Activated gamma-delta T cell treated with anti-CD3 and anti-CD28 coated beads, Interleukin-2, amount 50 U/mL, for 16 hours (primary cell): ENCODE measurements at places on chromosomes 4 and X.

DNA sequence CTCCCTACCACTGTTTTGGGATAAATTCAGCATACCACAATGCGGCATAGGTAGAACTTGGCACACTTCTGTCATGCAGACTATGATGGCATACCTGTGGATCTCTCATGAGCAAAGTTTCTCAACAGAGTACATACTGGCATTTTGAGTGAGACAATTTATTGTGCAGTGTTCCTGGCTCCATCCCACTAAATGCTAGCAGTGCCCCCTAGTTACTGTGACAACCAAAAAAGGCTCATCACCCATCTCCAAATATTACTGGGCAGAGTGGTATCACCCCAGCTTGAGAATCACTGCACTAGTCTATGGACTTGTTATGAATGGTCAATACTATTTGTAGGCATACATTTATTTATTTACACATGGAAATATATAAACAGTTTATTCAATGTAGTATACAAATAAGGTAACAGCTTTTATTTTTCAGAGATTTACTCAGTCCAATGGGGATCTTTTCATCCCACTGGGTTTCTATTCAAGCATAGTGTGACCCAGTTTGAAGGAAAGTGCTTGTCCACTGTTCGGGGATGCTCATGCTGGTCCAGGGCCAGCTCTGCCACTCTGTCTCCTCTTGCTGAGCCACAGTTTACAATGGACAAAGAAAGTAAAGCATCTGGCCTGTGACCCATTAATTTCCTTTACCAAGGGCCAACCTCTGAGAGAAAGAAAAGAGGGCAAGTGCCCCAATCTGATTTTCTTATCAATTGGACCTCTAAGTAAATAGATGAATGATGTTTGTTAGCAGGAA lies 81.0 kb upstream of the IL2 start:
- DNase-seq, result no peak

DNA sequence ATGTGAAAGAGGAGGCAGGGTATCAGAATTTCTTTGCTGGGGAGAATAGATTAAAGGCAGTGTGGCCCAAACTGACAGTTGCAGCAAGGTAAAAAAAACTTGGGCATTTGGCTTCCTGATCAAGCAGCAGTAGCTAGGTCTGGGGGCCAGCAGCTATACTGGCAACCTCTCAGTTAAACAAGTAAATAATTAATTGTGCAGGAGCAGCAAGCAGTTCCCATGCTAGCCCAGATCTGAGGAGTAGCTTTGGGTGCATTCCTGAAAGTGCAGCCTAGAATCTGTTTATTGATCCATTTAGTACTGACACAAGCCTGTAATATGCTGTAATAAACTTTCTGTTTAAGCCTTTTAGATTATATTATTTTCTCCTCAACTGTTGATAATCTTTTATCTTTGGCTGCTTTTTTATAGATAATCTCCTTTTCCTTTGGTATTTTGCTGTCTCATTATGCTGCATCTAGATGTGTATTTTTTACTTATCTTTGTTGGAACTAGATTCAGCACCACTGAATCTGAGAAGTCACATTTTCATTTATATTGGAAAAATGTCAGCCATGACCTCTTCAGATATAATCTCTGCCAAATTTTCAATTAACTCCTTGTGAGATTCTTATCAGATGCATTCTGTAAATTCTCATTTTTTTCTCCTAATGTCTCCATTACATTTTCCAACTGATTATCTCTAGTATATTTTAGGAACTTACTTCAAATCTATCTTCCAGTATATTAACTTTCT lies 276.3 kb downstream of the STPG2 start:
- DNase-seq, result no peak

DNA sequence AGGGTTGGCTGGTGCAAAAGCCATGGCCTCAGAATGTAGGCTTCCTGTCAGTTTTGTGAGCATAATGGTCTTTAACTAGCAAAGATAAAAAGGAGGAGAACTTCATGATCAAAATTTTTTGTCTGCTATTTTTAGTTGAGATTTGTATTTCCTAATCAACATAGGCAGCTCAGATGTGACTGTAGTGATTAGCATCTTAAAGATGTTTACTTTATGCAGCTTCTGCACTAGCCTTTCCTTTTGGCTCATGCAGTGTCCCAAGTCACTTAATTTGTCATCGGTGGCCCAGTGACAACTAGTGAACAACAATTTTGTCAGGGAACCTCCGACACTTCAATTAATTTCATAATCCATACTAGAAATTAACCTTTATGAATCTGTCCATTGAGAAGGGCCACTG lies 109.8 kb downstream of the CEP135 start:
- no peak for DNase-seq

DNA sequence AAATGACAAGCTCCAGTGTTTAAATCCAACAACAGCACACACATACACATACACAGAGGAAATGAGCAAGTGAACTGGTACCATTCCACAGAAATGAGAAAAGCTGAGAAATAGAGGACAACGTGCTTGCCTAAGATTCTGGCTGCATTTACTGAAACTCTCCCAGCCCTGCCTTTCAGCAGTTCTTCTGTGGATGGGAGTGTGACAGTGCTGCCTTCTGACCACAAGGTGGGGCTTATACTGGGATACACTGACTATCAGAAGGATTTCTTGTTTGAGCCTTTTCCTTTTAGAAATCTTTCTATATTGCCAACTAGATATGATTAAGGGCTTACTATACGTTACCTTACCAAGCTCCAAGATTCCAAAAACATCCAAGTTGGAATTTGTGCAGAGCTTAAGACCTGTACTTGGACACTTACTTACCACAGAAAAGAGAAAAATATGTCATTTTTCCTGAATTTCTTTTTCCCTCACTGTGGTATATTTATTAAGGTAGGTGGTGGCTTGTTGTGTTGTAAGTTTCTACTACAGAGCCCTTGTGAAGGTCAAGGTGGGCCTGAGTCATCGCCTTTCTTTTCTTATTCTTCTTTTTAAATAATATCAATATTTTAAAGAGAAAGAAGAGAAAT lies 10.7 kb upstream of the CXCL8 start:
- no peak for DNase-seq
